ENCODE measurements at places on chromosomes 6 and 20. TPM values are rescaled to one million over a fixed set of nuclear protein-coding genes. Genes with fewer than 3 reads are reported as not detected.

- no peak for DNase-seq
These were observed 77.7 kb downstream of the CDYL start for GRCh38 chr6:4853782-4854511.

GRCh38 chr6:94300424-94301144 is 881.2 kb upstream of the EPHA7 start:
- no peak for DNase-seq

- no peak for DNase-seq
These were observed 256.2 kb downstream of the CLIC5 start for GRCh38 chr6:45759472-45759810.

- DNase-seq = no peak
These were observed 323.2 kb downstream of the ADGRB3 start for GRCh38 chr6:68958327-68958726.

- no peak for DNase-seq
These were observed 260.2 kb downstream of the BCKDHB start for GRCh38 chr6:80366714-80367113.

- DNase-seq = no peak
These were observed 71.3 kb downstream of the TFAP2B start for GRCh38 chr6:50889935-50890334.

POU3F2 gene
- 17.4 TPM for total RNA-seq

DNA sequence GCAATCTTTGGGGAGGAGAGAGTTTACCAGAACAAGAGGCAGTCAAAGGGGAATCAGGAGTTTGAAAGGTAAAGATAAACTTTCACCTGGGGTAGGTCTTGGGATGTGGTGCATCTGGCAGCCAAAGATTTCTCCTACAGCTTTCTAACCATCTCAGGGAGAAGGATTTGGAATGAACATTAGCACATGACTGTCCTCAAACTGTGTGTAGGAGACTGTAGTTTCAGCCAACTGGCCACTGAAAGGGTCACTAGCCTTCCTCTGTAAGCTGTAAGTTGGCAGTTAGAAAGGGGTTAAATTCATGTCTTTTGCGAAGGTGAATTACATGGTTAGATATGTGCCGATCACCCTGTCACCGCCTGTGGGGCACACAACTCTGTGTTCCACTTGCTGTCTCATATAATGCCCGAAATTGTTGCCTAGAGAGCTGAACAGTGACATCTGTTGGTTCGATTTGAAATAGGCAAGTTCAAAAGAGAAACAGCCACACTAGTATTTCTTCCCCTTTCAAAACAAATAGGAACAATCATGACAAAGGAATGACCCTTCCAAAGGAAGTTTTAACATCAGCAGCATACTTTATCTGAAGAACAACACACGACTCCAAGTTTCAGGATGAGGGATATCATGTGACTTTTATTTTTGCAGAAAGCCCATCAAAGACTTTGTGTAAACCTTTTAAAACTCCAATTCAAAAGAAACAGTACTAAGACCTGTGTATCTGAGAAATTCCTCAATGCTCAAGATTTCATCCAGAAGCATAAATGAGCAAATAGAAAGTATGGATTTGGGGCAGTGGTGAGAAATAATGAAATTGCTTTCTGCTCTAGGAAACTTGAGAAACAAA is 1.1 kb upstream of the OPN5 start:
- peak; percentile 28 for DNase-seq

DNA sequence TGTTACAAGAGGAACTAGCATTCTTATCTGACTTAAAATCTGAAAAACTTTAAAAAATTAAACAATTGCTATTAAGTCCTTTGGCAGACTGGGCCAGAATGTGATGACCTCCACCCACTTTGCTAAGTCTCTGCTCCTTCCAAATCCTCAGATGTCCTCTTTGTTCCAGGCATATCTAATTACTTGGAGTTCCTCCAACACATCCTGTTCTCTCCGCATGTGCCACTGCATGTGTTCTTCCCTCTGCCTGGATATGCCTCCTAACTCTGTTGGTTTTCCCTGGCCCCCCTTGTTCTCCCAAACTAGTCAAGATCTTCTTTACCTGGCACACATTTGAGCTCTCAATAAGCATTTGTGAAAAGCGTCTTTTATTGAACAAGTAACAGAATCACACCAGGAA is 23.1 kb downstream of the ELOVL2 start:
- no peak for DNase-seq

DNA sequence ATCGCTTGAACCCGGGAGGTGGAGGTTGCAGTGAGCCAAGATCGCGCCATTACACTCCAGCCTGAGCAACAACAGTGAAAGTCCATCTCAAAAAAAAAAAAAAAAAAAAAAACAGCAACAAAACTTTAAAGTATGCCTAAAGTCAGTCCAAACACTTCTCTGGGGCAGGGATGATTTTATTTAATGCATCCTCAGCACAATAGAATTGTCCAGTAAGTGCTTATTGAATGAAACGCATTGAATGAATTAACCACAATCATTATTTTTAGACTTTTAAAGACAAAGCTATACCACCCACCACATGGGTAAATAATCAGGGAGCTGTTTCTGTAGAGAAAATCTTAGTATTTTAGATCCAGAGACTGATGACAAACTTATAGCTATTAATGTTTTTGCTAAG is 16.6 kb upstream of the CTAGE9 start:
- DNase-seq = no peak

DNA sequence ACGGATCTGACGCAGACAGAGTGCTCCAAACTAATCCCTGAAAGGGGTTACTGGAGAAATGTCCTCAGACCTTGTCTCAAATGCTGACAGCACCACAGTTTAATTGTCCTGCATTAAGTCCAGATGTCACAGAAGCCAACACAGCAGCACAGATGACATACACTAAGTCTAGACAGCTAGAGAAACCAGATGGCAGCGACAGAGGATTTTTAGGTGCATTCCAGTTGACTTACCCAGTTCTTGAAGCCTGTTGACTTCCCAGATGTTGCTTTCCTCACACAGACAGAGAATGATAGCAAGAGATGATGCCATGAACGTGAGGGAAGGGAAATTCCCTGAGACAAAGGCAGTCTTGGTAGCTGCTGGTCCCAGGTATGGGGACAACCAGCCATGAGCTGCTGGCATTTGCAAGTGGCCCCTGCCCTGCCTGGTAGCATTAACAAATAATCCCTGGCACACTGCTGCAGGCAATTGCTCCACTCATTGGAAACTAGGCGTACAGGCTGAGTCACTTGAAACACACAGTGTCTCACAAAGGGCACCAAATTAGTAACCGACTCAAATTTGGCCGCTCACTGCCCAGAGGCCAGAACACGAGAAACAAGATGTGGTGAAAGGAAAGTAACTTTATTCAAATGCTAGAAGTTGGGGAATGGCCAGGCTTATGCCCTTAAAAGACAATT is 52.2 kb downstream of the ADGB start:
- DNase-seq = no peak

- DNase-seq = no peak
These were observed at the start of gene FABP7 for GRCh38 chr6:122779667-122780066. FABP7 (plus strand) TSS chr6:122779716; CDS start chr6:122779795, 79 bp downstream.

TRIM31 gene
- total RNA-seq = not detected

DNMT3B gene
- 1.5 TPM for total RNA-seq

PTK6 gene
- total RNA-seq = not detected

RFX6 gene
- total RNA-seq = 0.27 TPM

GRCh38 chr6:134381959-134382358 is 64.0 kb upstream of the SGK1 start:
- DNase-seq = no peak

TINAG gene
- total RNA-seq = 1.3 TPM

TBXT gene
- not detected for total RNA-seq

DNA sequence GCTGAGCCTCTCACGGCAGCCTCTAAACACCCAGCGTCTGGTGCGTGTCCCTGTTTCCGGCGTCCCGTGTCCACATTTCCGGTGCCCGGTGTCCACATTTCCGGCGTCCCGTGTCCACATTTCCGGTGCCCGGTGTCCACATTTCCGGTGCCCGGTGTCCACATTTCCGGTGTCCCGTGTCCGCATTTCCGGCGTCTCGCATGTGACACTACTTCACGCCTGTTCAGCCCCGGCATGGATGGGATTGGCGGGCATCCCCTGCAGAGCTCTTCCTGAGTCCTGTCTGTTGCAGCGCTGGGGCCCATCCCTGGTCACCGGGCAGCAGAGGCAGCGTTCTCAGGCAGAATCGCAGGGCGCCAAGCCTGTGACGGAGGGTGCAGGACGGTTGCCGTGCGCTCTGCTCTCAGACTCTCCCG is 3.2 kb downstream of the FRMD1 start:
- DNase-seq = no peak

- DNase-seq = no peak
These were observed 4.8 kb upstream of the ATXN1 start for GRCh38 chr6:16766043-16766536.

DNA sequence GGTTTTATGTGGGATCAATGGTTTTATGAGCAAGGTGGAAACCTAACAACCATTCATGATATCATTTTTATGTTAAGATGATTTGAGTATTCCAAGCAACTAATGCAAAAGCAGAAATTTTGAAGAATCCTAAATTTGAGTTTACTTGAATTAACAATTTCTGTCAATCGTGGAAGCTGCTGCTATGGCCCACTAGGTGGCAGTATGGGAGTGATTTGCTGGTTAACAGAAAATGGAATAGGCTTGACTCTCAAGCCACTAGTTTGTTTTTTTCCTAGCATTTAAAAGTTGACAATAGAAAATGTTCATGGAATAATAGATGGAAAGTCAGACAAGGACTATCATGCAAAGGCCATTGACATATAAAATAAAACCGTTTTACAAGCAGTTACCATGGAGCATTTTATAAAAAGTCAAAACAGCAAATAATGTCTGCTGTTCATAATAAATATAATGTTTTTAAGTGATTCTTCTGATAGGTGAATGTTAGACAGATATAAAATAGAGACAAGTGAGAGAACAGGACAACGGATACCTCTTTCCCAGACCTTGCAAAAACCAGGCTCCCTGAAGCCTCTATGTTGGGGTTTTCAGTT is 43.0 kb upstream of the TMEM200A start:
- DNase-seq = no peak

DNA sequence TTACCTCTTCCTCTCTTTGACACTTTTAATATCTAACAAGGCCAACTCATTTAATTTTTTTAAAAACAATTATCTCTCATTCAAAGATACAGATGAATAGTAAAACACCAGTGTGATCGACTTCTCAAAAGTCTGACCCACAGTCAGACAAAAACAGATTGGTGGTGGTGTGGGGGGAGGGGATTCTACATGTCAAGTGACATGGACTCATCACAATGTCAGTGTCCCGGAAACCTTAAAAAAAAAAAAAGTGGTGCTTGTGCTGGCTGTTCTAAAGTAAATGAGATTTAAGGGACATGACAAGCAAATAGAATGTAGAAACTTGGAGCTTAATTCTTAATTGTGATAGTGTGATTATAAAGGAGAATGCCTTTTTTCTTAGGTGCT is 16.3 kb upstream of the RFPL4B start:
- DNase-seq = no peak

NCR2 gene
- total RNA-seq = not detected

CDH4 gene
- total RNA-seq = 18.5 TPM

Measured in dorsolateral prefrontal cortex (tissue), 122 donors.